Dermis blood vessel endothelial cell (primary cell): ENCODE measurements at places on chromosomes 7 and 10.

GRCh38 chr7:157416011-157416410 lies 79.2 kb downstream of the DNAJB6 start:
- no peak for DNase-seq

- DNase-seq = no peak
Observed at GRCh38 chr10:110312206-110312605, 7.5 kb upstream of the SMNDC1 start.

DNA sequence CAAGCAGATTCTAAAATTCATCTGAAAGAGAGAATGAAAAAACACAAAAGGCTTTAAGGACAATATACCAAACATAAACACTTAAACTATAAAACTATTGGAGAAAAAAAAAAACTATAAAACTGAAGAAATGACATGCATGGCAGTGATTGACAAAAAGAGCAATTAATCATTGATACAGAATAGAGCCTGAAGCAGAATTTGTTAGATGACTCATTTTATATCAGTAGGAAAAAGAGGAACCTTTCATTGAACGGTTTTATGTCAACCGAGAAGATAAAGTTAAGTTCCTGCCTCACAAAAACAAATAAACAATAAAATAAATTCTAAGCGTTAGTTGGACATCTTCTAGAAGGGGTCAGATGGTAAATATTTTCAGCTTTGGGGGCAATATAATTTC lies 23.3 kb downstream of the NPY start:
- DNase-seq = no peak

DNA sequence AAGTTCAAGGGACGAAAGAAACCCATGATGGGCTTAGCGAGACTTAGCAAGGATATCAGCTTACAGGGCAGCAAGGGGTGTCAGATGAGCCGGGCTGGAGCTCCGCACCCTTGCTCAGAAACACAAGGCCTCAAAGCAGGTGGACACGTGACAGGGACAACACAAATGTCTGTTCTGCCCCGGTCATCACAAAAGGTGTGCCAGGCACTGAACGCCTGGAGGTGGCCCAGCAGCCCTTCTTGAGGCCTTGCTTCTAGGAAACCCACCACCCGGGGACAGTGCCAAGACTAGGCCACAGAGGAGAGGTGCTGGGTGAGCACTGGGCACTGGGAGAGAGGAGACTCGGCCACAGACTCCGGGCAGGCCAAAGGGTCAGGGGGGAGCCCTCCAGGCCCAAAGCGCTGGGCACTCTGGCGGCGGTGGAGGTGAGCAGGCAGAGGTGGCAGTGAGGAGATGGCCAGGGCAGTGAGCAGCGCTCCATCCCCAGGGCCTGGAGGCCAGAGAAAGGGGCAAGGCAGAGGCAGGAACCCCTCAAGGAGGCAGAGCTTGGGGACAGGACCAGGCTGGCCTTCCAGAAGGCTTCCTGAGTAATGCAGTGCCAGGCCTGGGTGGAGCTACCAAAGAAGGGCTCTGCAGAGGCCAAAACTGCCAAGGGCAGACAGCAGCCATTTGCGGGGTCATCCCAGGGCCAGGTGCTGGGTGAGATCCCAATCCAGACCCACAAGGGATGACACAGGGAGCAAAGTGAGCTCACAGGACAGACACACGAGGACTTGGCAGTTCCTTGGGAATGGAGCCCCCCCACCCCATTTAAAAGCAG lies 22.7 kb downstream of the EBF3 start:
- no peak for DNase-seq
